WTC11 (cell line): ENCODE measurements at places on chromosomes 7 and 10.

DNA sequence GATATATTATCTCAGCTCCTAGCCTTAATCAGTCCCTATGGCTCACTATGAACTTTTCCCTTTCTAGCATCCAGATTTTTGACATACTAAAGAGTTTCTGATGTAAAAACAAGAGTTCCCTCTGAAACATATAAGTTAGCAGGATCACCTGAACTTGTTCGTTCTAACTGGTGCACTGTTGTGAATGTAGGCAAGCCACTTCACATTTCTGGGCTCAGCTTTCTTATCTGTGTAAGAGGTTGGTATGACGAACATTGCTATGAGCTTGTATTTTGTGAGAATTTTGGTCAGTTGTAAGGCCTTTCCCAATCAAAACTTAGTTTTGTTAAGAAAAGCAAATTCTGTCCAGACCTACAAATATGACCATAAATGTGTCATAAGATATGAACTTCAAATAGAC is 46.1 kb downstream of the MAGI2 start:
- DNase-seq: no peak

DNA sequence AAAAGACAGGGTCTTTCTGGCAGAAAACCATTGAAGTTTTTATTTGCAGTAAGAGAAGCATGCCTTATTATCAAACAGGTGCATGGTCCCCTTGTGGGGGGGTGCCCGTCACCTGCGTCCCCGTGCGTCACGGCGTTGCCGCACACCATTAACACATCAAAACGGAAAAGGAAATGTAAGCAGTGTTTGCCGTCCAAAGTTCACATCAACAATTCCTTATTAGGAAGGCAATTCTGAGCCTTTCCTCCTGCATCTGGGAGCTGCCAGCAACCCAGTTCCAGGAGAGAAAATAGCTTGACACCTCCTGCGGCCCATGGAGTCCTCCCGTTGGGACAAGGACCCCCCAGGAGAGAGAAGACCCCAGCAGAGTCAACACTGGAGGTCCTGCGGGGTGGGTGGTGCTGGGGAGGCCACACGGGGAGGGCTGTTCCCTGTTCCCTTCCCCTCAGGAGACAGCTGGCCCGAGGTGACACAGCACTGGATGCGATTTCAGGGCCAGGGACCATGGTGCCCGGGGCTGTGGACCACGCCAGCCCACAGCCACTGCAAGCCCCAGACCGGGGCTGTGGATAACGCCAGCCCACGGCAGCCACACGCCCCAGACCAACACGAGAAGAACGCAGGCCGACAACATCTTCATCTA is 39.5 kb downstream of the DIP2C start:
- DNase-seq: no peak

GRCh38 chr10:3976718-3977117 is 191.7 kb upstream of the KLF6 start:
- DNase-seq: no peak

DNA sequence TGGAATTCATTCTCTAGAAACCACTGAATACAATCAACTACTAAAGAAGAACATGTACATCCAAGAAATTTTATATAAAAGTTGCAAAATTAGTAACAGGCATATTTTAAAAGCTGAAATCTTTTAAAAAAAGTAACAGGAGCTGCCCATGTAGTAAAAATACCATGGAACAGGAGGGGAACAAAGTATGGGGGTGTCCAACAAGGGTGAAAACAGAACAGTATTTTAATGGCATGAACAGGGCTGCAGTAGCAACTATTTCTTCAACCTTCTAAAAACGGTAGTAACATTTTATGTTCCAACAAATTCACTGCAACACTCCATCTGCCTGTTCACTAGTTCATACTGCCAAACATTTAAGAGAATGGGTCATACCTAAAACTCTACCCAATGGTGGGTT is 77.0 kb downstream of the ABLIM1 start:
- DNase-seq: no peak

DNA sequence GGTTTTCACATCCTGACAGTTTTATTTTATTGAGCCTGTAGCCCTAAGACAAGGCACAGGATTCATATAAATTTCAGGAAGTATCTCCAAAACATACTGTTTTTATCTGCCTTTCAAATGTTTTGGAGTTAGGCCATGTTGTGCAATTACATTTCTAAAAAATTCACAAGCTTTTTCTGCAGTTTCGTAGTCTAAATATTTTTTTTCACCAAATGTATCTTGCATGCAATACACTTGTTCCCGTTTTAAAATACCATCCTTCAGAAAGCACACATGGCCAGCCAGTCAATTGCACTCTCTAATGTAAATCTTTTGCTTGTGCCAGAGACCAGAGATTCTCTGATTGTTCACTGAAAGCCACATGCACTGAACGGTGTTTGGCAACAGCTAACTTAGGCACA is 161.5 kb upstream of the PRKCQ start:
- no peak for DNase-seq

GRCh38 chr7:12809476-12809875 is 122.0 kb downstream of the ARL4A start:
- DNase-seq: no peak

- DNase-seq: no peak
Observed at GRCh38 chr10:96440361-96441292, 73.1 kb downstream of the TLL2 start.
